ENCODE measurements at places on chromosomes 4 and X. TPM values are rescaled to one million over a fixed set of nuclear protein-coding genes. Genes with fewer than 3 reads are reported as not detected.

- no peaks in the 10 kb centered on the region for H3K27me3 ChIP-seq
- H3K27ac ChIP-seq: no peak overlapping the region
These were observed 65.7 kb upstream of the PAGE1 start for GRCh38 chrX:49761481-49761880.

The CFAP99 gene
- 0.07 TPM for total RNA-seq

- H3K27ac ChIP-seq: no peak overlapping the region
- DNase-seq: no peak
- H3K4me3 ChIP-seq: no peak overlapping the region
- no peaks in the 10 kb centered on the region for H3K36me3 ChIP-seq
- no peaks in the 10 kb centered on the region for H3K4me1 ChIP-seq
- H3K27me3 ChIP-seq: no peaks in the 10 kb centered on the region
These were observed 64.0 kb upstream of the FGF13 start for GRCh38 chrX:138775517-138775916.

GRCh38 chrX:79182071-79182470, 37.6 kb downstream of the GPR174 start:
- DNase-seq: no peak
- peaks cover 58% of the 10 kb centered on the region for H3K4me1 ChIP-seq
- H3K27me3 ChIP-seq: no peaks in the 10 kb centered on the region
- peak overlapping the region; percentile 24 for H3K27ac ChIP-seq
- no peak overlapping the region for H3K4me3 ChIP-seq

The CXCL10 gene
- total RNA-seq: 1.9 TPM

- no peak for DNase-seq
- no peak overlapping the region for H3K27ac ChIP-seq
- H3K27me3 ChIP-seq: no peaks in the 10 kb centered on the region
- H3K4me1 ChIP-seq: no peaks in the 10 kb centered on the region
- H3K36me3 ChIP-seq: no peaks in the 10 kb centered on the region
These were observed 179.2 kb downstream of the IL1RAPL2 start for GRCh38 chrX:104745152-104745551.

GRCh38 chr4:26135331-26135730, 185.5 kb upstream of the RBPJ start:
- H3K27me3 ChIP-seq: no peaks in the 10 kb centered on the region
- no peak overlapping the region for H3K27ac ChIP-seq
- no peaks in the 10 kb centered on the region for H3K36me3 ChIP-seq
- H3K4me3 ChIP-seq: no peak overlapping the region
- H3K4me1 ChIP-seq: peaks cover 19% of the 10 kb centered on the region

The SORCS2 gene
- not detected for total RNA-seq

DNA sequence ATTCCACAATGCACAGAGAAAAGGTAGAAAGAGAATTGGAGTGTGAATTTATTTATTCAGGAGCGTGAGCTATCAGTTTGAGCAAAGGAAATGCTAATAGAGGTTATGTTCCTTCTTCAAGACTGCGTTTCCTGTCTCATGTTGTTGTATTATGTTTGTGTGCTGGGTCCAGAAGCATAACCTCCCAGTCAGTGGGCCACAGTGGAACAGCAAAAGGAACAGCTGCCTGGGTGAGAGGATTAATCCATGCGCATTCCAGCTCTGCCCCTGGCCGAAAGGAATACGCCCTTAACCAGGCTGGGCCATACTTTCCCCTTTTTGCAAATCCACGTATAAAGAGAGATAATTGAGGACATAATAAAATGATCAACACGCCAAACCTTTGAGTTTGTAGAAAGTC, 32.4 kb upstream of the ARX start:
- H3K27me3 ChIP-seq: no peaks in the 10 kb centered on the region
- no peak for DNase-seq
- no peak overlapping the region for H3K4me3 ChIP-seq
- H3K27ac ChIP-seq: no peak overlapping the region
- no peaks in the 10 kb centered on the region for H3K36me3 ChIP-seq

DNA sequence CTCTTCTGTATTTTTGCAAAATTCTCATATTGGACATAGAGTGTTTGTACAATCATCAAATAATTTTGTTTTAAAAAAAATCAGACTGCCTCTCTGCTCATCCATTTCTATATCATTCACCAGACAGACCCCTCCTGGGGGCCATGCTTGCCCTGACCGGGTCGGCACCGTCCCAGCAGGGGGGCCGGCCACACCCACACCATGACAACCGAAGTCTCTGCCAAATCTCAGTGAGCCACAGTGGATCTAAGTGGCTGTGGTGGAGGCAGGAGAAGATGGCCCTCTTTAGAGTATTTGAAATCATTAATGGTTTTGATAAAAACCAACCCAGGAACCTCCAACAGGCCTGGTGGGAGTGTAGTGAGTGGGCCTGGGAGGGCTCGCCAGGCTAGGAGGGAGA, 66.9 kb upstream of the ADRA2C start:
- H3K27ac ChIP-seq: no peak overlapping the region
- no peaks in the 10 kb centered on the region for H3K4me1 ChIP-seq
- no peak overlapping the region for H3K4me3 ChIP-seq
- peaks cover 4% of the 10 kb centered on the region for H3K27me3 ChIP-seq
- DNase-seq: no peak

DNA sequence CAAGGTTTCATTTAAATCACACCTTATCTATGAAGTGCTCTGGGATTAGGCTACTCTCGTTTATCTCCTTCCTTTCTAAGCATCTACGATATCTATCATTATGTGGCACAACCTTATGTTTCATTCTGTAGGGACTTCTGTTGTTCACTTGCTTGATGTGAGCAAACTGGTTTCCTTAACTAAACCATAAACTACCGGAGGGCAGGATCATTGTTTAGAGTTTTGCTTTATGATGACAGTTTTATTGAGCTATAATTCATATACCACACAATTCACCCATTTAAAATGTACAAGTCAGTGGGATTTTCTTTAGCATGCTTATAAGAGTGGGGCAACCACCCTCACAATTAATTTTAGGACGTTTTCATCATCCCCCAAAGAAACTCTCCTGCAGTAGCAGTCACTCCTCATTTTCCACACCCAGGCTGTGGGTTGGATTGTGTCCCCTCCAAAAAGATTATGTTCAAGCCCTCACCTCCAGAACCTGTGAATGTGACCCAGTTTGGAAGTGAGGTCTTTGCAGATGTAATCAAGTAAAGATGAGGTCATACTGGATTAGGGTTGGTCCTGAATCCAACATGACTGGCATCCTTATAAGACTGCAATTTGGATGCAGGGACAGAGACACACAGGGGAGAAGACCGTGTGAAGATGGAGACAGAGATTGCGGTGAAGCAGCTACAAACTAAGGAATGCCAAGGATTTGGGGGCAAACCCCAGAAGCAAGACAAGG, 42.1 kb upstream of the SH3RF1 start:
- DNase-seq: no peak
- no peak overlapping the region for H3K27ac ChIP-seq
- no peak overlapping the region for H3K4me3 ChIP-seq
- no peaks in the 10 kb centered on the region for H3K4me1 ChIP-seq
- H3K36me3 ChIP-seq: no peaks in the 10 kb centered on the region

The TLR3 gene
- 0.11 TPM for total RNA-seq

DNA sequence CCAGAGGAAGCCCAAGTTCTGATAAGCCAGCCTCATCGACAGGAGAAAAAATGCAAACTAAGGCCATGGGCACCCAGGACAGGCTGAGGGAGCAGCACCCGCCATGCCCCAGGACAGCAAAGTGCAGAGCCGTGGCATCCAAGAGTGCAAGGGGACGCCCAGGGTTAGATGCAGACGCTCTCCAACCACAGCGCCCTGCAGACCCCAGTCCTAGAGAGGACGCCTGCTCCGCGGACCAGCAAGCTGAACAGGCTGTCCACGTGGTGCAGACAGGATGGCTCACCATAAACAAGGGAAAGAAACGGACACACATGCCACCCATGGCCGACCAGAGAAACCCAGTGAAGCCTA, 32.6 kb downstream of the GAK start:
- no peaks in the 10 kb centered on the region for H3K4me1 ChIP-seq
- no peaks in the 10 kb centered on the region for H3K27me3 ChIP-seq
- no peak for DNase-seq
- H3K4me3 ChIP-seq: no peak overlapping the region
- H3K27ac ChIP-seq: no peak overlapping the region

The CWH43 gene
- not detected for total RNA-seq

DNA sequence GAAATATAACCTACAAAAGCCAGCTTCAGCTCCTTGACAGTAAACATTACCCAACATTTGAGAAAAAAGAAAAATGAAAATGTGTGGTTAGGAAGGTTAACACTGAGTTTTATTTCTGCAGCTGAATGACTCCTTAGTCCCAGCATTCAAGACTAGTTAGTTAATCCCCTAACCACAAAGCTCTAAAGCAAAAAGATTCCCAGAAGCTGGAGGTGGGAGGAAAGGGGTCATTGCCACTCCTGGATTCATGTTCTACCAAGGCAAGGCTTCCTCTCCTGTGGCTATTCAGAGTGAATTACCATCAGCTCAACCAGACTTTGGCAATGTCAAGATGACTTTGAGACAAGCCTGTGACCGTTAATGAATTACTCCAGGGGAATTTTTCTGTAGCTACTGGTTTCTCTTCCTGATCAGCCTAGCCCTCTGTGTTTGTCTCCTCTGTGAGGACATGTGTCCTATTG, 63.6 kb downstream of the HADH start:
- peaks cover 18% of the 10 kb centered on the region for H3K36me3 ChIP-seq
- DNase-seq: no peak
- H3K27ac ChIP-seq: no peak overlapping the region
- H3K4me1 ChIP-seq: peaks cover 93% of the 10 kb centered on the region

The GAGE13 gene
- not detected for total RNA-seq

The TEX11 gene
- total RNA-seq: not detected

The WNK3 gene
- 0.13 TPM for total RNA-seq

DNA sequence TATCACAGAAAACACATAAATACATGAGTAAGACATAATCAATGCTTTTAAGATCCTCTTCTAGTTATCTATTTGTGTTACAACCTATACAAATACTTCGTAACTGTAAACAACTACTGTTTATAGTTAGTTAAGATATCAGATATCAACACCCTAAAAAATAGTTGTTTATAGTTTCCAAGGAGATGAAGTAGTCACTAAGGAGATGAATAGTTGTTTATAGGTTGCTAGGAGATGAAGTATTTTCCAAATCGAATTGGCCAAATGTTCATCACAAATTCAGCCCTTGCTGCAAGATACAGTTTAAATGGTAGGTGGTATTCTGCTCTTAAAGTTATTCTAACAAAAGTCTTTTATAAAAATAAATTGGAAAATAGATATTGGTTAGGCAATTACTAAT, 618.2 kb upstream of the PCDH10 start:
- no peak overlapping the region for H3K27ac ChIP-seq
- H3K27me3 ChIP-seq: no peaks in the 10 kb centered on the region
- DNase-seq: no peak
- no peaks in the 10 kb centered on the region for H3K36me3 ChIP-seq
- H3K4me3 ChIP-seq: no peak overlapping the region
- no peaks in the 10 kb centered on the region for H3K4me1 ChIP-seq

DNA sequence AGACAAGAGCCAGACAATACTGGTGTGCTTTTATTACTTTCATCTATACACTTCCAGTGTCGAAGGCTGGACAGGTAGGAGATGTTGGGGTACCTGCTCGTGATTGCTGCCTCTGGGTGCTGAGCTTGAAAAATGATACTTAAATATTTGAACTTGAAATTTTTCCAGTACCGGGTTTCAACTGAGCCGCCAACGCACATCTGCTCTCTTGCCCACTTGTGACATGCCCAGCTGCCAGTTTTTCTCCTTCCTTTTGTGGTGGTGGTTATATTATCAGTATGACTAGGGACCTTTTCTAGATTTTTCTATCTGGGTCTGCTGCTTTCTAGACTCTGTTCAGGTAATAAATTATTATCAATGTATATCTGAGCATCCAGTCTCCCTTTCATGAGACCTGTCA, 3.4 kb downstream of the OGT start:
- H3K27ac ChIP-seq: peak overlapping the region; percentile 47
- DNase-seq: no peak
- H3K4me1 ChIP-seq: peaks cover 28% of the 10 kb centered on the region
- H3K4me3 ChIP-seq: peak overlapping the region; percentile 62
- no peaks in the 10 kb centered on the region for H3K27me3 ChIP-seq

The CDS1 gene
- total RNA-seq: 0.20 TPM

GRCh38 chr4:127209580-127210095, 423.1 kb upstream of the INTU start:
- H3K36me3 ChIP-seq: no peaks in the 10 kb centered on the region
- no peak for DNase-seq
- H3K27me3 ChIP-seq: no peaks in the 10 kb centered on the region
- no peak overlapping the region for H3K27ac ChIP-seq

- no peak for DNase-seq
- H3K4me1 ChIP-seq: peaks cover 15% of the 10 kb centered on the region
These were observed 58.8 kb downstream of the SPINK2 start for GRCh38 chr4:56762484-56763250.

GRCh38 chr4:159049780-159050375, 53.0 kb upstream of the RAPGEF2 start:
- H3K27me3 ChIP-seq: no peaks in the 10 kb centered on the region
- no peak overlapping the region for H3K4me3 ChIP-seq
- DNase-seq: no peak
- no peak overlapping the region for H3K27ac ChIP-seq
- no peaks in the 10 kb centered on the region for H3K4me1 ChIP-seq

GRCh38 chrX:109635146-109635545, 10.2 kb upstream of the KCNE5 start:
- H3K4me3 ChIP-seq: no peak overlapping the region
- H3K27me3 ChIP-seq: no peaks in the 10 kb centered on the region
- H3K36me3 ChIP-seq: no peaks in the 10 kb centered on the region
- DNase-seq: no peak
- no peaks in the 10 kb centered on the region for H3K4me1 ChIP-seq

The PLRG1 gene
- total RNA-seq: 136 TPM

GRCh38 chr4:113371111-113371510, 321.7 kb downstream of the ANK2 start:
- H3K36me3 ChIP-seq: no peaks in the 10 kb centered on the region
- H3K27ac ChIP-seq: no peak overlapping the region
- no peak for DNase-seq
- H3K4me3 ChIP-seq: no peak overlapping the region
- no peaks in the 10 kb centered on the region for H3K27me3 ChIP-seq

DNA sequence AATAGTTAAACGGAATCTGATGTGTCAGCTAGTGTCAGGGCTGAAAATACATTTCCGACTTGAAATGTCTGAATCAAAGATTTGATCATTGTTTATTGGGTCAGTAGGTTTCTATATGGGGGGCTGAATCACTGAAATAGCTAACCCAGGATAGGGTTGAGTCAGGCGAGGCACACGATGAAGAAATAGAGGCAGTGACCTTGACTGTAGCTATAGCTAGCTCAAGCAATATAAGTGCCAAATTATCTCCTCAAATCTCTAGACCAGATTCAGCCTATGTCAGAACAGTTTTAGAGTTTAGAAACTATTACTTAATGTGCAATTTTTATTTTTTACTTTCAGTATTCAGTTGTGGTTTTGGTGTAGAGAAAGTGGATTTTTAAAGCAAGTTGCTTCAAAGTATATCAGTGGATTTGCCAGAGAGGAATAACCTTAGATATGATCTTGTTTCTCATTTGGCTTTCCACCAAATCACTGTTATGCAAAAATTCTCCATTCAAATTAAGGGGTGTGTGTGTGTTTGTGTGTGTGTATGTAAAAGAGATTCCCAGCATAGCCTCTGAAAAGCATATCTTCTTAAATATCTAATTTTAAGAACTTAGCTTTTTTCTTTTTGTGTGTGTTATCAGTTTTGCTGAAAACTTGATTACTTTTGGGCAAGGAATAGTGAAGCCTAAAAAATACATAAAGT, 100.3 kb upstream of the RPL34 start:
- no peaks in the 10 kb centered on the region for H3K27me3 ChIP-seq
- no peak overlapping the region for H3K4me3 ChIP-seq
- peaks cover 7% of the 10 kb centered on the region for H3K4me1 ChIP-seq
- no peak overlapping the region for H3K27ac ChIP-seq

The CLDN34 gene
- not detected for total RNA-seq
